Skin of body (tissue), 3 donors: ENCODE measurements at places on chromosomes 16 and 17. TPM values are rescaled to one million over a fixed set of nuclear protein-coding genes. Genes with fewer than 3 reads are reported as not detected.

The TEX19 gene
- total RNA-seq, result not detected

- DNase-seq, result no peak
Measured at GRCh38 chr17:59762824-59763374, 55.4 kb downstream of the VMP1 start.

DNA sequence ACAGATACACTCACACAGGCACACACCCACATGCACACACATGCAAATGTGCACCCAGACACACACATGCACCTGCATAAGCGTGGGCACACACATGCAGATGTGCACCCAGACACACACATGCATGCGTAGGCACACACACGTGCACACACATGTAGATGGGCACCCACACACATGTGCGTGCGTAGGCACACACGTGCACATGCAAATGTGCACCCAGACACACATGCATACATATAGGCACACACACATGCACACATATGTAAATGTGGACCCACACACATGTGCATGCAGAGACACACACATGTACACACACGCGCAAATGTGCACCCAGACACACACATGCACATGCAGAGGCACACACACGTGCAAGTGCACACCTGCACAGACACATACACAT, 60.3 kb downstream of the MRM1 start:
- no peak for DNase-seq

DNA sequence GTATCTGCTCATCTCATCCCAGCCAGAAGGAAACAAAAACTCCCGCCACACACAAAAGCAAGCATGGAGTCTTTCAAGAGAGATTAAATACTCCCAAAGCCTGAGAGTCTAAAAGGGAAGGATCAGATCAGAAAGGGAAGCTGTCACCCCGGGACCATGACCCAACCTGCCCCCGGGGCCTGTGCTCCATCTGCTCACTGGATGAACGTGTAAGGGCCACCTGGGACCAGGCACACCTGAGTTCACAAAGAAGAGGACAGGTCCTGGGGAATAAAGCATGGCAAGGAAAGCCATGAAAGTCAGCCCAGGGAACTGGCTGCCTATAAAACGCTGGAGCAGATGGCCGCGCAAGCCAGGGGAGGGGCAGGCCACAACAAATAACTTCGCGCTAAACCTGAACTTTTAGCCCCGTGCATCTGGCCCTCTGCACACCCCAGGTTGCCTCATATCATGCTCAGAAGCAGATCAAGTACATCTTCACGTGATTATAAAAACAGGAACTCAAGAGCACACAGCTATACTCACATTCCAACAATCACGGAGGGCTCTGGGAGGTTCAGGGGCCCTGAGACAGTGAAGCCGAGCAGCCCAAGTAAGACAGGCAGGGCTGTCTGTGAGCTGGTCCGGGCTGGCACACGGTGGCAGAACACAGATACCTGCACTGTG, 3.4 kb downstream of the TMEM11 start:
- no peak for DNase-seq

DNA sequence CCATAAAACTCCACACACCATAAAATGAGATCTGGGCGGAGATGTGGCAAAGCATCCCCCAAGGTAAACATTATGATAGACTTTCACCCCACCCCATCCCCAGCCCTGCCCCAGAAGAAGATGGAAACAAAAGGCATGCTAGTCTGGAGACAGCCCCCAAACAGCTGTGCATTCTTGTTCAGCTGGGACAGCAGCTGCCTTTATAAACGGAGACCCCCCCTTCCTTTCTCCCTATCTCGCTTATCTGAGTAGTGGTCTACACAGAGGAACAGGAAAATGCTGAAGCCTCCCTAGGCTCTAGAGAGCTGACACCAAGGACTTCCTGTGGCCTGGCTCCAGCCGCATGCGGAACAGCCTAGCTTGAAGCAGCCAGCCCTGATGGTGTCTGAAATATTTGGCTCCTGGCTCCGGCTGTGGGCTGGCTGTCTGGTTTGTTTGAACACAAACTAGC, 190.3 kb upstream of the ANKFN1 start:
- no peak for DNase-seq

DNA sequence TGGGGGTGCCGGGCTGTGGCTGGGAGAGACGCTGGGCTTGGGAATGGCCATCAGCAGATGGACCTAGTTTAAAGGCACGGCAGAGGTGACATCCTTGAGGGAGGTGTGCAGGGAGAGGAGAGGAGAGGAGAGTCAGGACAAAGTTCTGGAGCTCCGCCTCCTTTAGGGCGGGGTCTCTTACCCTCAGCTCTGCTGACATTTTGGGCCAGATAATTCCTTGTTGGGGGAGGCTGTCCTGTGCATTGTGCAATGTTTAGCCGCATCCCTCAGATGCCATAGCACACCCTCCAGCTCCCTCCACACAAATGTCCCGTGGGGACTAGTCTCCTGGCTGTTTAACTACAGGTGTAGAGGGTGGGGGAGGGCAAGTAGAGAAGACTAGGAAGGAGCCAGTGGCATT, 48.3 kb downstream of the ARHGAP23 start:
- no peak for DNase-seq

DNA sequence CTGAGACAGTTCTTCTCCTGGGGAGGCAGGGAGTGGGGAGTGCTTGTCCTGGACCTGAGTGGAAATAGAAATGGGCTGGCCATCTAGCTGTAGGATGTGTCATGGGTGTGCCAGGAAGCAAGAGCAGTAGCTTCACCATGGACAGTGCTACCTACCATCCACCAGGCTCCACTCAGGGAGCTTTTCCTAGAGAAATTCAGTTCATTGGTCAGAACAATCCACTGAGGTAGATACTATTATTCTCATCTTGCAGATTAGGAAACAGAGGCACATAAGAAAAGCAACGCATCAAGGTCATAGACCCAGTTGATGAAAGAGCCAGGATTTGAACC, 372.0 kb downstream of the SLC39A11 start:
- DNase-seq, result no peak

The ADGRG1 gene
- total RNA-seq, result 32.0 TPM

DNA sequence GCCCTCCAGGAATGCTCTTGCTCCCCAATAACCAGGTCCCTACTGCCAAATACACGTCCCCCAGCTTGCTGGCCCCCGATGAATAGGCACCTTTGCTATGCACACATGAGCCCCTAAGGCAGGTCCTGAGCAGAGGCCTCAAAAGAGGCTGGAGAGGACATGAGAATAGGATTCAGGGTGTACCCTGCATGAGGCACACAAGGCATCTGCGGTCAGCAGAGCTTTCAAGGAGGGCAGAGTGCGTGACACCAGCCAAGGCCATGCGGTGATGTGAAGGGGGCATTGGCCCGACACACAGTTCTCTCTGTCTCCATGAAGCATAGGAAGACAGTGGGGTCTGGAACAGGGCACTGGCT, 6.9 kb downstream of the SEZ6L2 start:
- no peak for DNase-seq

The PLCG2 gene
- total RNA-seq, result 12.9 TPM
